Kidney tubule cell (primary cell): ENCODE measurements at places on chromosomes 16 and 17.

DNA sequence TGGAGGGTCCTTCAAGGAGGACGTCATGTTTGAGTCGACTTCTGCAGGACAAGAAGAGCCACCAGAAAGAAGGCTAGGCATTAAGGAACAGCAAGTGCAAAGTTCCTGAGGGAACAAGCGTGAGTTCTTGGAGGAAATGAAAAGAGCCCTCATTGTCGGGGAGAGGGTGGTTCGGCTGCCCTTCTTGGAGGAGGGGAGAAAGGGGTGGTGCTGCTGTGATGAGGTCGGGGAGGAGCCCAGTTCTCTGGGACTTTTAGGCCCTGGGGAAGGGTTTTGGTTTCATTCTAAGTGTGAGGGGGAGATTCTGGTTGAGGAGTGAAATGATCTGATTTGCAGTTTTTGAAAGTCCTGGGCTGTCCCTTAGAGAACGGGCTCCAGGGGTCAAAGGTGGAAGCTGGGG is 4.1 kb downstream of the BICDL2 start:
- no peak for DNase-seq

DNA sequence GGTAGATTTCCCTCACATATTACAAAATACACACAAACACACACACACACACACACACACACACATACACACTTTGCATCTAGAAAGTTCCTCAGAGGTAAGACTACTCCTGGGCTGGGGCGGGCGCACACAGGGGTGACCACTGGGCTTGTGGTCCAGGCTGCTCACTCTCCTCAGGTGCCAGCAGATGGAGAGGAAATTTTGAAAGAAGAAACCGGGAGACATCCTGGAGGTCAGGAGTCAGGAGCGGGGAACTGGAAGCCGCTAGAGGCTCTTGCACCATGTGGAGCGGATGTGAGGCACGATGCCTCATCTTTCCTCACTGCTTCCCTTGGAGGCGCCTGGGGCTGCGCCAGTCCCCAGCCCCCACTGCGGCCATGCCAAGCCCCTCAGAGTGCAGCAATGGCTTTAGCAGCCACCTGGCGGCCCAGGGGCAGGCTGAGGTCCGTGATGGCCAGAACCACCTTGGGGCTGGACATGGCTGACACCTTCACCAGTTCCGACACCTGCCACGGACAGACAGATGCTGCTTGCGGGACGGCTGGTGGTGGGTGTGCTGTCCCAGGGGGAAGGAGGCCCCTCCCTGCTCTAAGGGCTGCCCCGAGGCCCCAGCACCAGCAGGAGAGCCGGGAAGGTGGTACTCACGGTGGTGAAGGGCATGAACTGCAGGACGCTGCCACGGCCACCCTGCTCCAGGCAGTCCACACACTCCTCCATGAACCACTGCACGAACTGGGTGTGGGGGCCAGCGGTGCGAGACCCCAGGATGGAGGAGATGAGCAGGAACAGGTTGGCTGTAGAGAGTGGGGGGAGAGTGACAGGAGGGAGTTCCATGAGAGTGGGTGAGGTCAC is 4.1 kb downstream of the CSF3 start:
- DNase-seq, result no peak

DNA sequence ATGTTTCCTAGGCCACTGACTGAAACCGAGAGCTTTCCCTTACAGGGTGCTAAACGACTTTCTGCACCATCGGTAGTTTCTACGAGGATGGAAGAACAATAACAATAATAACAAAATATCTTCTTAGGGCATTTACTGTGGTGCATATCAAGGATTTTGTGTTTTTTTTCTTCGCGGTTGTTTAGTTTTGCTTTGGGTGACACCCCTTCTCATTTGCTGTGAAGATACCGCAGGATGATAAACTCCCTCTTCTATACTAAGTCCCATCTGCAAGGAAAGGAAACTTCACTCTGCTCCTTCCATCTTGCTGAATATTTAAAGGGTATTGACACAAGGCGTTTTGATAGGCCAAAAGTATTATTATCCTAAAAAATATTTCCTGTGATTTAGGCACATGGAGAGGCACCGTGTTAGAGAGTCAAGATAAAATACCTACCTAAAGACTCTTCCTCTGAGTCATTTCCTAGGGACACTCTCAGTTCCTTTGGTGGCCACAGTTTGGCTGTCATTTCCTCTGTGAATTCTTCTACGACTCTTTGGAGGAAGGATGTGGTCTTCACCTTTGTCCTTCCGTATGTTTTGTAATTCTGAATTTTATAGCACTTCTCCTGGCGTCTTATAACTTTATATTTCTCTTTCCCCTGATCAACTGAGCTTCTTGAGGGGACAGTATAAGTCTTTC is 318.8 kb downstream of the CDH13 start:
- no peak for DNase-seq

DNA sequence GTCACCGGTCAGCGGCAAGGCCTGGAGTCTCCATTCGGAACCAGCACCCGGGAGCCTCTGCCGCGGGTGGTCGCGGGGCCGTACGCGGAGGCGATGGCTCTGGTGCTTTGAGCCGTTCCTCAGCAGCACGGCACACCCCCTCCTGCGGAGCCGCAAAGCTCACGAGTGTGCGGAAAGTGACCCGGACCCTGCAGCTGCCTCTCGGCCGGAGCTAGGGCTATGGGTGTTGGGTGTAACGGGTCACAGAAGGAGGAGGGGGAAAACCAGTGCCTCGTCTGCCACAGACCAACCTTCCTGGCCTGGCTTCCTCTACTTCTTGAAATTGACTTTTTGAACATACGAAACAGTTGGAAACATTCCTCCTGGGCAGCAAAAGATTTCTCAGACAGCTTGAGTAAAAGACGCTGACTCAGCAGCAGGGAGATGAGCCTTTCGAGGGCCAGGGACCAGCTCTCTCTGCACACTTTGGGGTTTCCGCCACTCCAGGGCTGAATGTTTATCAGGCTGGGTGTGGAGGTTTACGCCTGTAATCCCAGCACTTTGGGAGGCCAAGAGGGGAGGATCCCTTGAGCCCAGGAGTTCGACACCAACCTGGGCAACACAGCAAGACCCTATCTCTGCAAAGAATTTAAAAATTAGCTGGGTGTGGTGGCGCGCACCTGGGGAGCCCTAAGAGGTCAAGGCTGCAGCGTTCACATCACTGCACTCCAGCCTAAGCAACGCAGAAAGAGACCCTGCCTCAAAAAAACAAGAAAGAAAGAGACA is 26.4 kb upstream of the PITPNA start:
- DNase-seq, result no peak

DNA sequence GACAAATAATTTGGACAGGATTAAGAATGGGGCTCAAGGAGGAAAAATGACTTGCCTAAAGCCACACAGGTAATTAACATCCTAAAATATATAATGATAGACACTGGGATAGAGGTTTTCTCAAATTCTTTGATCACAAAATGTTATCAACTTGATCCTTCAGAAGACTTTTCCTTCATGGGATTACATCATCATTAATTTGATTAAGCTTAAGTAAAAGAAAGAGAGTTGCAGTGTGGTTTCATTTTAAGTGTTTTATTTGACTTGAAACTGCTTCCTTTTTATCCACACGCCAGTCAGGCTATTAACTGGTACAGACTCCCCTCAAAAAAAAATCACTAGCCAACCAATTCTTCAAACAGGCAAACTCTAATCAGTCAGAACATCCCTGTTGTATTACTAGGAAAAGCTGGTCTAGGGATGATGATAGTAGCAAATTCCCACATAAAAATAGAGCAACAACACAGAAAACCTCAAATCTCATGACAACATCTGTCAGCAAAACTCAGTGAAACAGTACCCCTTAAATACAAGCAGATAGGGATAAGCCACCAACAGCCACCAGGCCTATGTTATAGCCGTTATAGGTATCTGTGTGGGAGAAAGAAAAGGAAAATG is 32.5 kb downstream of the AKAP10 start:
- no peak for DNase-seq

- DNase-seq, result no peak
These were observed 12.6 kb upstream of the EIF1 start for GRCh38 chr17:41676058-41676419.

DNA sequence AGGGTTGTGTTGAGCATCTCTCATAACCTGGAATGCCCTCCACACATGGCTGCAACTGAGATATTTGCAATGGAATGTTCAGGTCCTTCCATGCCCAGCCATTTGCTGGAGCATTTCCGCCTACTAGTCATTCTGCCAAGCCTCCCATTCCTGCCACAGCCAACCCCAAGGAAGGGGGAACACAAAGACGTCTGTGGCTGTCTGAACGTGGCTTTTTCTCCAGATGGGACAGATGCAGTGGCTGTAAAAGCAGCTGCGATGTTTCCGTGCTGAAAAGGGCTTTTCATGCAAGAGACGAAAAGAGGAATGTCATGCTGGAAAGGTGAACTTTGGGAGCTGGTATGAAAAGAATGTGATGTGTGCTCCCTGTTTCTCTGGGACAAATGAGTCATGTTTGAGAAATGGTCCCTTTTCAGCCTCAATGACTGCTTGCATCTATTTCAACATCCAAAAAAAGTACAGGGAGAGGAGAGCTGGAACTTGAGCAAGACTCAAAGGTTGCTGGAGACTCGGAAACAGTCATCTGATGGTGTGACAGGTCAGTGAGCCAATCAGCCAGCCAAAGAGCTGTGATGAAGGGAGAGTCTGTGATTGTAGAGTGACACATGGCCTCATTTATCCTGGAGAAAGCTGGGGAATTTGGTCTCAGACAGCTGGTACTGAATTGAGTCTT is 208.9 kb downstream of the SHISA9 start:
- peak; percentile 99 for DNase-seq

DNA sequence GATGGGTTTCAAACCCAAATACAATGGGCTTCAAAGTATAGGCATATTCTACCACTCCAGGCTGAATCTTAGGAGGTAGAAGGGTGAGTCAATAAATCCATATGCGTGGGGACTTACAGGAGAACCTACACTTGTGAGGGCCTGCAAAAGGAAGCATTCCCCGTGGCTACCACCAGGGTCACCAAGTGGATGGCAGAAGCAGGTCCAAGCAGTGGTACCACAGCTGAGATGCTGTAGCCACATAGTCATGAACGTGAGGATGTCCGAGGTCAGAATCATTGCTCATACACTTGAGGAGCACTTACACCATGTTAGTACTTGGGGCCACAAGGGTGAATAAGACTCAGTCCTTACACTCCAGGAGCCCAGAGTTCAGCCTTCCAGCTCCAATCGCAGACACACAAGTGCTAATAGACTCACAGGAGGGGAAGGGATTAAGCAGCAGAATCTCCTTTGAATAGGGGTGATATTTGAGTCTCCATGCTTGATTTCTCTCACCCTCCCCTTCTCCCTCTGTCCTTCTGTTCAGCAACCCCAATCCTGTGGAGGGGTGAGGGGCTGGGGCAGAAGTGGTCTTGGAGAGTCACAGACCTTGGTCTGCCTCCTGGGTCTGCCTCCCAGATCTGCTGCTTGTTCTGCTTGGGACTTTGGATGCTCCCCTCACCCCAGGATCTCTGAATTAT is 42.5 kb upstream of the ASIC2 start:
- DNase-seq, result no peak

GRCh38 chr17:28959471-28959871 is 8.2 kb upstream of the PHF12 start:
- no peak for DNase-seq

GRCh38 chr17:77476931-77477805 is 336.4 kb downstream of the SEC14L1 start:
- peak; percentile 85 for DNase-seq

GRCh38 chr17:32586666-32587065 is 99.9 kb downstream of the CDK5R1 start:
- DNase-seq, result peak; percentile 38

DNA sequence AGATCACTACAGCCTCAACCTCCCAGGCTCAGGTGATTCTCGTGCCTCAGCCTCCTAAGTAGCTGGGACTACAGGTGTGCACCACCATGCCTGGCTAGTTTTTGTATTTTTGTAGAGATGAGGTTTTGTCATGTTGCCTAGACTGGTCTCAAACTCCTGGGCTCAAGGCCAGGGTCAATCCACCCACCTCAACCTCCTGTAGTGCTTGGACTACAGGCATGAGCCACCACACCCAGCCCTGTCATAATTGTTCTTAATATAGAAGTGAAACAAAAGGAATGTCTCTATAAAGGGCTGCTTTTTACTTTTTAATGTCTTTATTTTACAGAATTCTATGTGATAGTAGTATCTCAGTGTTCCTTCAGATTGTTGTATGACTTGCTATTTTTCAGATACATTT is 345.2 kb upstream of the TBX2 start:
- DNase-seq, result no peak

- no peak for DNase-seq
These were observed 8.1 kb upstream of the NUDT16L1 start for GRCh38 chr16:4685292-4685691.

GRCh38 chr17:67818110-67819002 is 6.9 kb upstream of the BPTF start:
- DNase-seq, result peak; percentile 74

DNA sequence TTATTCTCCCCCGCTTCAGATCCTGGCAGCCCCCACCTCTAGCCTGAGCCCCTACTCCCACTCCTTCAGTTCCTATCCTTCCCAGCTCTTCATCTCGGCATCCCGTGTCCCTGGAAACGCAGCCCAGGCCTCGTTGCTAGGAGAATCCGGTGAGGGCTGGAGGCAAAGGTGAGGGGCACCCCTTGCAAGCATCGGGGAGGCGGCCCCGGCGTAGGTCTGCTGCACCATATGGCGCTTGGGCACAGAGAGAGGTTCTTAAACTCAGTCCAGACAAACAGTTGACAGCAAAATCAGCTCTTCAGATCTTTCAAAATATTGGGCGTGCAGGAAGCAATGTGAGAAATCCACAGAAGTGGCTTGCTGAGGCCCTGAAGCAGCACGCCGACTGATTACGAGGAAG is 15.0 kb downstream of the SLC38A8 start:
- DNase-seq, result no peak

DNA sequence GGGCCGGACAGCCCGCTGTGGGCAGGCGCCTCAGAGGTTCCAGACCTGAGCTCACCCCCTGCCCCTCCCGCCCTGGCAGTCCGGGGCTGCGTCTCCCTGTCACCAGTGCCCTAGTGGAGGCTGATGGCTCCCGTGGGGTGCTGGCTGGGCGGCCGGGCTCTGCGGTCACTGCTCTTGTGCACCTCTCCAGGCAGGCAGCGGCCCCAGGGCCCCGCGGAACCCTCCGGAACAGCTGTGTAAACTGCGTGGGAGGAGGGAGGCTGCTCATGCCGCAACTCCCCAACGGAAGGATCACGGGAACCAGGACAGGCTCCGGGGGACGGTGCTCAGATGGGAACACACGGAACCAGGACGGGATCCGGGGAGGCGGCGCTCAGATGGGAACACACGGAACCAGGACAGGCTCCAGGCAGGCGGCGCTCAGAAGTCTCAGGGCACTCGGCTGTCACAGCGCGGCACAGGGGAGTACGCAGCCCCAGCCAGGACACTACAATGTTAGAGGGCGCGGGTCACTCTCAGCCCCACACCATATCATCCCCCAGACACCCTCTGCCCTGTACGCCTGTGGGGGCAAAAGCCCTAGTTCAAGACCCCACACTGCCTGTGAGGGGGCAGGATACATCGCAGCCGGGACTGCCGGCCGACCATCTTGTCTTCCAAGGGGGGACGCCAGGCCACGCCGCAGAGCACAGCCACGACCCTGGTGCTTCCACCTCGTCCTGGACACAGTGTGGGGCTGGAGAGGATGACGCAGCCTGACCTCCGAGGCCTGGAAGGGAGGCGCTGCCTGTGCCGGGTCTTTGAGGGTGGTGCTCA is 74.0 kb upstream of the GNG13 start:
- no peak for DNase-seq
